ENCODE measurements at places on chromosomes 5 and 9.

DNA sequence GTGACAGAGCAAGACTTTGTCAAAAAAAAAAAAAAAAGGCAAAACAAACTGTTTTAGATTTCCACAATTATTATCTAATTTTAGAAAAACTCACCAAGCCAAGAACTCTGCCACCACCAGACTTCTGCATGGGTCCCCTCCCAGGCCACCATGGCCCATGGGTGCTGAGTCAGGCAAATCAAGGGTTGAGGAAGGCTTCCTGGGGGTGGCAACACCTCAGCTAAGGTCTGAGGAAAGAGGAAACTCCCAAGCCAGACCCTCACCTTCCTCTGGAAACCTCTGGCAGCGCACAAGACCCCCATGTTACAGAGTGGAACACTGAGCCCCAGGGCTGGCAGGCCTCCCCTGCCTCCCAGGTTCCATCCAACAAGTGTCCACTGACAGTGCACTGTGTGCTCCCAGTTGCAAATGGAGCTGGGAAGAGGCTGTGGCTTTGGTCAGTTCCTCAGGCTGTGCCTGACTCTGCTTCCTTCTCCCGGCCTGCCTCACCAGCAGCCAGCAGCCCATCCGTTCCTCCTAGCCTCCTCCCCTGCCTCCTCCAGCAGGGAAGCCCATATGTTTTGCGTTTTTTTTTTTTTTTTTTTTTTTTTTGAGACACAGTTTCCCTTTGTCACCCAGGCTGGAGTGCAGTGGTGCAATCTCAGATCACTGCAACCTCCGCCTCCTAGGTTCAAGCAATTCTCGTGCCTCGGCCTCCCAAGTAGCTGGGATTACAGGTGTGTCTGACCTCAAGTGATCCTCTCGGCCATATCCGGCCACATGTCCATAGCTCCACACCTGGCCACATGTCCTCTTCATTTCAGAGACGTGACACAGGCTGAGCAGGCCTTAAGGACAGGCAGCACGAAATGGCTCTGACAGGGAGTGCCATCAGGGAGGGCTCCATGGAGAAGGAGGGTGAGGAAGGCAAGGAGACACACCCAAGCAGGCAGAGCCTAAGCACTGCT lies 3.5 kb upstream of the SUSD3 start:
- DNase-seq, result no peak

- DNase-seq, result no peak
Measured at GRCh38 chr9:97772145-97772544, 75.0 kb upstream of the XPA start.

GRCh38 chr9:122125509-122126330 lies 32.6 kb upstream of the TTLL11 start:
- no peak for DNase-seq

GRCh38 chr9:134186471-134187109 lies 22.2 kb upstream of the RNU6ATAC start:
- no peak for DNase-seq

- DNase-seq, result no peak
Measured at GRCh38 chr9:16329671-16330113, 540.8 kb downstream of the BNC2 start.

GRCh38 chr5:66595756-66596635 lies at the start of gene MAST4:
Gene MAST4, plus strand, starts transcription at chr5:66596393. Its CDS starts 263 bp downstream, at chr5:66596656.
- DNase-seq, result peak; percentile 71

GRCh38 chr5:8751971-8752370 lies 793.9 kb downstream of the SEMA5A start:
- no peak for DNase-seq

DNA sequence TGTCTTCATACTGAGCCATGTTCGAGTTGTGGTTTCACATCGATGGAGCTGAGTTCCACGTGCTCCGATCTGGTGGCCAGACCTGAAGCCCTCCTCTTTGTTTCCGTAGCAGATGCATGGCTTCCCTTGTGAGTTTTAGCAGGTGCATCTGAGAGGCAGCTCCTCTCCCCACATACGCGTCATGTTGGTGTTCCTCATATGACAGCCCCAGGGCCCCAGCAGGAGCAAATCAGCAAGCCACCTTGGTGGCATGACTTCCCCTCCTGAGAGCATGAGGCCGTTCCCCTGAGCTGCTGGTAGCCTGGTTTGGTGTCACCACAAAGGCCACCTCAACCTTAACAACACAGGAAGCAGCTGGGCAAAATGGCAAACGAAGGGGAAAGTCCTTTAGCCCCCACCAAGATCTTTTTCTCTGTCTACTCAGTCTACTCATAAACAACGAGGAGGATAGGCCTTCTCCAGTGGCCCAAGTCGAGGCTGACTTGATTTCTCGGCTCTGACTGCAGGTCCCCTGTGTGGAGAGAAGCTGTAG lies 5.9 kb downstream of the CYFIP2 start:
- no peak for DNase-seq

DNA sequence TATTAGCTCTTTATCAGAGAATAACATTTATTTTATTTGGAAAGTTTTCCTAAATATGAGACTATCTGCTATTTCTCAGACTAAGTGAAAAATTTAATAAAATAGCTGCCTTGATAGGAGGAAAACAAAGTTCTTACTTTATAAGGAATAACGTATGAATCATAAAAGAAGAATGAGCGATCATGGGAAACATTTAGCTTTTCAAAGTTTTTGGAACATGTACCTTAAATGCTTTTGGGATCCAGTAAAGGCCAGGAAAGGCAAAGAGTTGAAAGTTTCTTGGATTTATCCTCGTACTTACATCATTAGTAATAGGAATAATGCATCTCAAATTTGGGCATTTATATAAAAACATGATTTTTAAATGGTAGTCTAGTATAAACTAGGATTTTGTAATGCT lies 19.4 kb downstream of the OGN start:
- DNase-seq, result no peak

DNA sequence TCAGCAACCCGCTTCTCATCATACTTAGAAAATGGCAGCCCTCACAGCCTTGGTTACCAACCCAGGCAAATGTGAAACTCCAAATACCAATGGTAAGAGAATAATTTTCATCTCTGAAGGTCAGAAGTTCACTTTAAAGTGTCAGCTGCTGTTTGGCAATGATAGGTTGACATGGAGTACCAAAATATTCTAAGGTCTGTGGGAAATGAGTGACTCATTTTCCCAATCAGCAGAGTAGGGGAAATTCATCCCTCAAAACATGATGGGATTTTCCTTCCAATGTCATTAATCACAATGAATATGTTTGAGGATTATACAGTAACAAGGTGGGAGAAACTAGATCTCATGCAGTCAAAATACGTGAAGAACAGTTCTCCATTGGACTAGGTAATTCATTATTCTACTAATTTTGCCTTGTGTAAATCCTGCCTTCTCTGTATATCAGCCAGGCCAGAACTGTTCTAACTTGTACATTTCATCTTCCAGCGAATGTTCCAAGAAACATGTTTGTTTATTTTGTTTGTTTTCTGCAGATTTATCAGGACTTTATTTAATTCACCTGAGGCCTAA lies 53.1 kb upstream of the ERBIN start:
- no peak for DNase-seq

DNA sequence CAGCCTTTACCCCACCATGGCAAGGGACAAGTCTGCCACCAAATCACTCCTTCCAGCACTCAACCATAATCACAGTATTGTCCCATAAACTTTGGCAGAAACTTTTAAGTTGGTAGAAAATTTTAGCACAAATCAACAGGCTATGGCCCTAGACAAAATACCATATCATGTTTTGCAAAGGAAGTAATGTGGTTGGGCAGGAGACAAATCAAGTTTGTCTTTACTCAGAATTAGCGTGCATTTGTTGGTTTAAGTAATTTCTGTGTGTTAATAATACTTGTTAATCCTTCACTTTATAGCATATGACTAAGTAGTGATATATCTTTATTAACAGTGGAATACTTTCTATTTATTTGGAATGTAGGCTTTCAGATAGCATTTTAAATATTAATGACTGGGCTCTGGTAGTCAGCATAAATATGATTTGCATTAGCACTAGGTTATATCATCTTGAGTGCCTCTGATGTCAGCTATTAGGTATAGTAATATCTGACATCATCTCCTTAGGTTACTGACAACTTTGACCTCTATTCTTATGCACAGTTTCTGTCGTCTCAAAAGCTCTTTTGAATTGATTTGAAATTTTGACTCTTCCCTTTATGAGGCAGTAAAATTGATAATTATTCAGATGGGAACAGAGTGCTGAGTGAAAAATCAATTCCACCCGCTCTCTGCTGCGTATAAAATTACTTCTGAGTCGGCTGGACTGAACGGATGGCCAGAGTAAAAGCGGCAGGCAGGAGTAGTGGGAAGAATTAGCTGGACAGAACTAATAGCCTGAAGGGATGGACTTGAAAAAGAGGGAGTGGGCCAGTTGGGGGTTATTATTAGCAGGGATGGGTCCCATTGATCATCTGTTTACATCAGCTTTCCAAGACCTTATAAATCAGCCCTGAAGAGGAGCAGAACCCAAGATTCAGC lies 40.1 kb upstream of the TLX3 start:
- no peak for DNase-seq

- no peak for DNase-seq
Measured at GRCh38 chr9:137319011-137319738, 17.1 kb upstream of the NRARP start.

- DNase-seq, result no peak
Measured at GRCh38 chr9:93480728-93481324, 27.4 kb upstream of the FAM120AOS start.

GRCh38 chr5:145204743-145205142 lies 630.4 kb downstream of the PRELID2 start:
- no peak for DNase-seq

DNA sequence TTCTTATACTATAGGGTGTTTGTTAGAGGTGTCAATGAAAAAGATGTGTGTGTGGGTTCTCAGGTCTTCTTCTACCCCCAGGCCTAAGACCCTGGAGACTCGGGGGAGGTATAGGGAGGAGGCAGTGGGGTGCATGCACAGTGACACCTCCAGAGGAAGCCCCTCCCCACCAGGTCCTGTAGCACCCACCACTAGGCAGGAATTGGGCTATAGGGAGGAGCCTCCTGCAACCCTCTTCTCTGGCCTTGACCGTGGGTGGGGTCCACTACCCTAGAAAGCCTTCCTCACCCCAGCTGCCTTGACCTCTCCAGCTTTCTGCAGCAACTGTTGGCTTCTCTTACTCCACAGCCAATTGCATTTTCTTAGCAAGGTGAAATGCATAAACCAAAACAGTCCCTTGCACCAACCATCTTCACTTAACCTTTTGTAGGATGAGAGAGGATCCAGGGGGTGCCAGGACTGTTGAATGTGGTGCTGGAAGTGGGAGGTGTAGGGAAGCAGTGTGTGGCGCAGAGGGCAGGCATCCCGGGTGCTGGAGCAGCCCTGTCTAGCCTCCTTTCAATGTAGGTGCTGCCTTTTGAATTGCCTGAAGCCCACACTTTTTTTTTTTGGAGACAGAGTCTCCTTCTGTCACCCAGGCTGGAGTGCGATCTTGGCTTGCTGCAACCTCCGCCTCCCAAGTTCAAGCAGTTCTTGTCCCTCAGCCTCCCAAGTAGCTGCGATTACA lies 128.5 kb downstream of the RGS3 start:
- no peak for DNase-seq

DNA sequence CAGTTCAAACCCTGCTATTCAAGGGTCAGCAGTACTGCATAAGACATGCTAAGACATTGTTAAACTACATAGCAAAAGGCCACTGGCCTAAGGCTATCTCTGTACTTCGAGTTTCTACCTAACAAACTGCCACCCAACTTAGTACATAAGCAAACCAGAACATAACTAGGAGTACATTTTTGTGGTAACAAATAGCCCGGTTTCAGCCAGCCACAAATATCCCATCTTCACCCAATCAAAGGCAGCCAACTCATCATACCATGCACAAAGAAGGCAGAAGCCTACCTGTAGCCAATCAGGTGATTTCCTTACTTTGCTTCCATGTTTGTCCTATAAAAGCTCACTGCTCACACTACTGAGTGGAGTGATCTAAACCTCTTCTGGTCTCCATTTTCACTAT lies 201.4 kb downstream of the SMARCA2 start:
- no peak for DNase-seq

GRCh38 chr5:34652914-34653313 lies 3.2 kb upstream of the RAI14 start:
- no peak for DNase-seq

DNA sequence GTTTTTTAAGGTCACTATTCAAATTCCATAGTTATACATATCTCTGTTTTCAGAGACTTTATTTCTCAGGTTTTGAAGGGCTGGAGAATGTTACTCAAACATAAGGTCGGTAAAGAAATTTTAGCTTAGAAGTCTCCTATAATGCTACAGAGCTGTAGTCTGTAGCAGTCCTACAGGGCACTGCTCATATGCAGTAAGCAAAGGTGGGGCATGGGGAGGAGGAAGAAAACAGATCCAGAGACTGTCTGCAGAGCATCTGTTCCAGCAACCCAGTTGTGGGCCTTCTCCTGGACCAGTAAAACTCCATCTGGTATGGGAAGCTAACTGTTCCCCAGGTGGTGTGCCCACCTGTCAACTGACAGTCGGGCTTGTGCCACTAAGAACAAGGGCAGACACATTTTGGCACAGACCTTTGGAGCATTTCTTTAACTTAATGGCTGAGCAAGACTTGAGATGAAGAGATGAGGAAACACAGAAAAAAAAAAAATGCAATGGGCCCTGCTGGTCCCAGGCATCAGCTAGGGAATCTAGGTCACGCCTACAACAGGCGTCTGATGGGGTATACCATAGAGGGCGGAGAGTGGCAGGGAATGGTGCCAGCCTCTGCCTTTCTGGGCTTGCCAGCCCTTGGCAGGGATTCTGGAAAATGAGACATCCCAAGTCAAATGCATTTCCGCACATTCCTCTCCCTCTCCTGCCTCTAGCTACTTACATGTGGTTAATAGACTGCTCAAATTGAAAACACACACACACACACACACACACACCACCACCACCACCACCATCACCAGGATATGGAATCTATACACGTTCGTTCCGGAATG lies 218.9 kb downstream of the ARL15 start:
- DNase-seq, result no peak

DNA sequence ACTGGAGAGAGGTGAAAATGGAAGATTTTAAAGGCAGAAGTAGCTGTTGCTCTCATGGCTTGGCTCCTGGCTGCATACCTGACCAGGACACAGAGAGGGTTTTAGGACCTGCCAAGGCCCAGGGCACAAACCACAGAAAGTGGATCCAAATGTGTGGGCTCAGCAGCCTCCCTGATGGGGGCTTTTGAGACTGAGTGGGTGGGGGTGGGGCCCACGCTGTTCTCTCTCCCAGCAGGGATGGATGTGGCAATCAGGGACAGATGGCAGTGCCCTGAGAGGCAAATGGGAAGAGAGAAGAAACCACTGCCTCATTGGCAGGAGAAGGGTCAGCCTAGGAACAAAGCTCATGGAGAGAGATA lies 34.9 kb upstream of the TIFAB start:
- DNase-seq, result no peak

GRCh38 chr9:129252937-129253802 lies 75.1 kb upstream of the IER5L start:
- DNase-seq, result no peak

- no peak for DNase-seq
Measured at GRCh38 chr9:121394292-121394691, 24.2 kb upstream of the STOM start.

GRCh38 chr9:72882117-72882775 lies 70.6 kb downstream of the ALDH1A1 start:
- no peak for DNase-seq

GRCh38 chr9:34321451-34321850 lies 7.6 kb downstream of the KIF24 start:
- no peak for DNase-seq
